SW480 (cell line): ENCODE measurements at places on chromosomes 3 and 15.
A peak's percentile ranks its signal among the peaks of the same experiment; 100 is the strongest.

- no peak for DNase-seq
Measured at GRCh38 chr3:4174791-4175190, 128.4 kb upstream of the SETMAR start.

- peak; percentile 9 for DNase-seq
Measured at GRCh38 chr3:73685061-73685460, 60.3 kb upstream of the PDZRN3 start.

DNA sequence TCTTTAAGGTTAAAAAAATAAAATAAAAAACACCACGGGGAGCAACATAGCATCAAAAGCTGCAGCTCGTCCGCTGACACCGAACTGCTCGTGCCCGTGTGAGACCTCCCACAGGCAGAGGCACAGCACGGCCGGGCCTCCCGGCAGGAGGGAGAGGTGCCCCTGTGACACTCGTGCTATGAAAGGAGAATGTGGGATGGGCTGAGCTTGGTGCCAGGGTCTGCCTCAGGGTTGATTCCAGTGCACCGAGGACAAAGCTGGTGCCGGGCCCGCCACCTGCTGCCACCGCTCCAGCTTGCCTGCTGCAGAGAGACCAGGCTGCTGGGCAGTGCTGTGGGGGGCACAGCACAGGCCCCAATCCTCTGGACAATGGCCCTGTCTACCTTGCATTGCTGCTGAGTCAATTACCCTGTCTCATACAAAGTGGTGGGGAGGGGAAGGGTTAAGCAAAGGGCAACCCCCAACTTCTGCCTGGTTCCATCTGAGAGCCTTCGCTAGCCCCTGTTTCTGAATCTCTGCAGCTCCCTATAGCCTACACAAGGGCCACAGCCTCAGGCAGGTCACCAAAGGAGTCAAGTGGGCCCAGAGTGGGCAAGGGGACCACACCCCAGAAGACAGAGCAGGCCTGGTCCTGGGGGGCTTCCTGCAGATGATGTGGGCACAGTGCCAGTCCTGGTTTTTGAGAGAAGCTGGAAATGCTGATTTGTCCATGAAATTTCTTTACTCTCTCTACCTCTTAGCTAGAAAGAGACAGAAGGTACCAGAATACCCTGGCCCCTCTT, 74.0 kb upstream of the SNRPA1 start:
- DNase-seq: no peak

GRCh38 chr3:172355836-172356235, 92.4 kb downstream of the GHSR start:
- no peak for DNase-seq

DNA sequence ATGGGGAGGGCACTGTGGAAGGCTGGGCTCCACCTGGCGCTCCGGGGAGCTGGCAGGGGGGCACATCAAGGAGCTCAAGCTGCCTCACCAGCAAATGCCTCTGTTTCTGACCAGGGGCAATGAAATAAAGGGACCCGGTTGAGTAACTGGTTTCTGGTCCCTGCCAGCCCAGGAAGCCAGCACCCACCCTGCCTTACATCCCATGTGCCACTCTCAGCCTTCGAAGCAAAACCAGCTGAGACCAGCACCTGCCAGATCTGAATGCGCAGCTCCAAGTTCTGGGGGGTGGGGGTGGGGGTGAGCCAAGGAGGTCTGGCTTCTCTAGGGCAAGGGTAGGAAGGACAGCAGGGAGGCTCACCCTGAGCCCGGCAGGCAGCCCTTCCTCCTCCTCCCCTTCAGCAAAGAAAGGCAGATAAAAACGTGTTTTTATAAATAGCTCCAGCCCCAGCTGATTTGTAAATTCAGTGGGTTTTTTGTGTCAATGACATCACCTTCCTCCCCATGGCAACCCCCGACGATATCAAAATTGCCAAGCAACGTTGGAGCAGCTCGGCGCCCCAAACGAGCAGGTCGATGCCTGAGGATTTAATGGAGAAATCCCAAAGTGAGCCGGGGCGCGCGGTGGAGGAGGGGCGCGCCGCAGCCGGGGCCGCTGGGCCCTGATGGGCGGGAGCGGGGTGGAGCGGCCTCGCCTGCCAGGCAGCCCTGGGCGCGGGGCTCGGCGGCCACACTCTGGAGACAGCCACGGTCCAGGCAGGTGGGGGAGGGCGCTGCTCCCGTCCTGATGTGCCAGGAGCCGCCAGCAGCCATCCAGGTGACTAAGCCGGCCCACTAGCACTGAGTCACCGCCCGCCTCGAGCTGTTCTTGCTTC, at the start of gene PAK6:
Gene PAK6, plus strand, starts transcription at position 532 of the 872 bp plus-strand sequence. CDS start 25,723 bp downstream, outside the sequence.
- DNase-seq: peak; percentile 79

- no peak for DNase-seq
Measured at GRCh38 chr15:68501616-68502015, 69.7 kb upstream of the ITGA11 start.

GRCh38 chr3:188573956-188574355, 420.0 kb downstream of the LPP start:
- DNase-seq: no peak

DNA sequence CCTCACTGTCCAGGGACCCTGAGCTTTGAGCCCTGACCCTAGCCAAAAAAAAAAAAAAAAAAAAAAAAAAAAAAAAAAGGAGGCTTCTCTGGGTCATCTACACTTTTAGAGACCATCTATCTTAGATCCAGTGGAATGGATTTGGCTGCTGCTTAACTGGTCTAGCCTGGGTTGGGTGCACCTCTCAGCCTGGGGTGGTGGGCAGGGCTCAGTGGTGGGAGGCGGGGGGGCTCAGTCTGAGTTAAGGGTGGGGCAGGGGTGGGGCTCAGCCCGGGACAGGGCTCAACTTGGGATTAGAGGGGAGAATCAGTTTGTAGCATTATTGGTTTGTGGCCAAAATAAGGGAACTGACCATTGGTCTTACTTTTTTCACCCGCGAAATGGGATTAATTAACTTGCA, 139.2 kb downstream of the TPRA1 start:
- no peak for DNase-seq

DNA sequence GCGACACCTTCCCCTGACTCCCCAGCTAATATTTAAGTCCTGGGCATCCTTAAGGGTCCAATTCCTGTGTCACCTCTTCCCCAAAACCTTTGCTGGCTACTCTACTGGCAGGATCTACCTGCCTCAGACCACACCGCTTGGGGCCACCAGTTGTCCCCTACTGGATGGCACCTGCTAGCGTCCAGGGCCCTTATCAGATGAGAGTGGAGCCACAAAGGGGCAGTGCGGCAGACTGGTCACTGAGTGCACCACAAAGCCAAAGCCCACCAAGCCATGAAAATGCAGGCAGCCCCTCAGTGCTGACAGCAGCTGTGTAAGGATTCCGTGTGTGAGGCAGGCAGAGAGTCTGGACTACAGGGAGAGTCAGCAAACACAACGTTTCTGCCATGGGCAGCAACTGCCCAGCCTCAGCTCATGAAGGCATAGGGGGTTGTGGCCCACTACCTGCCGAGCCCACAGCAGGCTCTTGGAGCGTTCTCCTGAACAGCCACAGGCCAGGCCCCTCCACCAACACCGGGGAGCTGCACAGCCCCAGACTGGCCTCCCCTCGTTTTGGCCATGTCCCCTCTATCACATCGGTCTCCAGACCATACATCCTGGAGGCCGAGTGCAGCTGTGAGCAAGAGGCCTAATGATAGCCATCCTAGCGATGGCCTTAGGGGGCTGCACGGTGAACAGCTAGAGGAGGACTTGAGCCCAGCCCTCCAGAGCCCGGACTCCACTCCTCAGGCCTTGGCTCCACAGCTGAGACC, 32.3 kb downstream of the ALDH1L1 start:
- no peak for DNase-seq

DNA sequence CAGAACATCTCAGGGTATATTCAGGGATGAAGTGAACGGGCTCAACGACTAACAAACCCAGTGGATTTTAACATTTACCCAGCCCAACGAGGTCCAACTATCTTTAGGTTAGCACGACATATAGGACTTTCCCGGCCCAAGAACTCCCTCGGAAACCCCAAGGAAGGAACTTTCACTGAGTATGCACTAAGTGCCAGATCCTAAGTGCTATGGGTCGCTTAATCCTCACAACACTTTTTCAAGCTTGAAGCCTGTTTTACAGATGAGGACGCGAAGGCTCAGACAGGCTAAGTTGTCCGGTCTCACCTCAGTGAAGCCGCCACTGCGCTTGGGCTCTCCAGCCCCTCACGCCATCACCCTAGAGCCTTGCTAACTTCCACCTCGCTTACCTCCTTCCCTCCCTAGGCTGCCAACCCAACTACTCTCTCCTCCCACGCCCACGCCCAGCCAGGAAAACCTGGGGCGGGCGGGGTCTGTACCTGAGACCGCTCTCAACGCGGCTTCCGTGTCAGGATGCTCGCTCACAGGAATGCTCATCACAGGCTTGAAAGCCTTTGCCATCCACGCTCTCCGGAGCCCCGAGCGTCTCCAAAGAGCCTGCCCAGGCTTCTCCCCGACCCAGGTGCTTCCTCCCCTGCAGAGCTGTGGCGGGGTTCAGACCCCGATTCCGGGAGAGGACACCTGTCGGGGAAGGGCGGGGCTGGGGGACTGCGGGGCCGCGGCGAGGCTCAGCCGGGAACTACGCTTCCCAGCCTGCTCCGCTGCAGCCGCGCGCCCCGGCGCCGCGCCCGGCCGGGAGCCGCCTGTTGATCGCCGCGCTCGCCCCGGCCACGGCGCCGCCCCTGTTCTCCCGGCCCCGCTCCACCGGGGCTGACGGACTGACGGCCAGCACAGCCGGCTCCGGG, at the start of gene TMOD2:
Gene TMOD2, plus strand, starts transcription at position 806 of the 905 bp plus-strand sequence. CDS start 14,845 bp downstream, outside the sequence.
- DNase-seq: peak; percentile 56

- no peak for DNase-seq
Measured at GRCh38 chr15:69679623-69680228, 227.1 kb downstream of the RPLP1 start.

DNA sequence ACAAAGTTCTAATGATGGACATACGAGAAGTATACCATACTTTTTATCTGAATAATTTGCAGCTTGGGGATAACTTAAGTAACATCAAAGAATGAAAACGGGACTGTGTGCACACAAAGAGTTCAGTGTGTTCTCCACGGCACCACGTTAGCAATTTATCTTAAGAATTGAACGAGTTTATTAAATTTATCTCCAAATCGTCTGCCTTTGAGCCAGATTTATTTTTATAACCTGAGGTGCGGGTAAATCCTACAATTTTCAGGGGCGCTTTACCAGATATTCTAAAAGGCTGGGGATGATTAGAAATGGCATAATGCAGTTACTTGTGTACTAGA, 3.5 kb downstream of the CHD2 start:
- no peak for DNase-seq

DNA sequence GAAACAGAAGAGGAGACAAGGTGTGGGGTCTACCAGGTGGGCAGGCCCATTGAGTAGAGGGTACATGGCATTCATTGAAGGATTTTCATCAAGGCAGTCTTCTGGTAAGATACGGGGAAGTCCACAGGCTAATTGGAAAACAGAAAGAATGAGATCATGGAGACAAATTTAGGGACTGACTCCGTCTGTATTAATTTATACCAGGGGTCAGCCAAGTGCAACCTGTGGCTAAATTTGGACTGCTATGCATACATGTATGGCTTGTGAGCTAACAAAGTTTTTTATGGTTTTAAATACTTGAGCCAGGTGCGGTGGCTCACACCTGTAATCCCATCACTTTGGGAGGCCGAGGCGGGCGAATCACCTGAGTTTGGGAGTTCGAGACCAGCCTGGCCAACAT, 21.1 kb upstream of the SNRPN start:
- no peak for DNase-seq

DNA sequence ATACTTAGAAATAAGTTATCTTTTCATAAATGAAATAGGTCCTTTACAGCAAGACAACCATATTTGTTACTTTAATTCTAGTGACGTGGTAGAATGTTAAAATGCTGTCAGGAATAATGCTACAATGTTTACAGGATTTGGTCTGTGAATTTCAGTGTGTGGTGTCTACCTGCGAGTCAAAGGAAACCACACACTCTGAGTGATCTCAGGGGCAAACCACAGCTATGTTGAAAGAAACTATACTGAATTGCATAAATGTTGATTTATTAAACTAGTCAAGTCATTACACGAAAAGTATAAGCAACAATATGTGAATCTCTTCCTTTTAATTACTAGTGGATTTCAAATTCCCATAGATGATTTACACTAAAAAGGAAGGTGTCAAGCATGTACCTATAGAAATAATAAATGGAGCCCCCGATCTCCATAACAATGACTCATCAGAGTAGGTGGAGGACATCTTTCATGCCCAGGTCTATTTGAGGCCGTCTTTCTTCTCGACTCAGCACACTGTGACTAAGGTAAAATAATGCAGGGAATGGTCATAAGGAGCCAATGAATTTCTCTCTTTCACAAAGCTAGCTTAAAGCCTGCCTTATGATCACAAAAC, 463.0 kb downstream of the ERC2 start:
- DNase-seq: peak; percentile 74

GRCh38 chr3:134655706-134656105, 4.9 kb upstream of the KY start:
- DNase-seq: no peak

GRCh38 chr3:173009410-173009809, 131.6 kb downstream of the SPATA16 start:
- DNase-seq: no peak

GRCh38 chr15:73982222-73982962, 9.7 kb downstream of the STOML1 start:
- no peak for DNase-seq

DNA sequence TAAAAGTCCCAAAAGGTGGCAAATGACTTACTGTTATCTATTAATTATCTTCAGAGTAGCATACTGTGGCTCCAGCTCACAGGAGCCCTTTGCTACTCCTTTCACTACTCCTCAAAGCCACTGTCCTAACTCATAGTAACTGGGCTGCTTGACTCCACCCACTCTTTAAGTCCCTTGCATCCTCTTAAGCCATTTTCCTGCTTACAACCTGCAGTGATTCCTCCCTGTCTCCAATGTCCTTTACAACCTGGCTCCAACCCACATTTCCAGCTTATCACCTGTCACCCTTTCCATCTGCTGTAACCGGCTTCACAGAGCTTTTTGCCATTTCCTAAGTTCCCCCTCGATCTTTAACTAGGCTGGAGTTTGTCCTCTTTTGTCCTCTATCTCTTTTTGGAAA, 388.1 kb downstream of the FGF12 start:
- no peak for DNase-seq
